ENCODE measurements at places on chromosomes 2 and 18. TPM values are rescaled to one million over a fixed set of nuclear protein-coding genes. Genes with fewer than 3 reads are reported as not detected.

PROM2 gene
- 24.7 TPM for total RNA-seq

CAVIN2 gene
- total RNA-seq, result 14.3 TPM

CEBPZOS gene
- 30.8 TPM for total RNA-seq

- DNase-seq, result no peak
- H3K36me3 ChIP-seq, result peaks cover 11% of the 10 kb centered on the region
- no peak overlapping the region for H3K4me3 ChIP-seq
- no peaks in the 10 kb centered on the region for H3K4me1 ChIP-seq
- H3K27me3 ChIP-seq, result no peaks in the 10 kb centered on the region
Measured at GRCh38 chr2:176154576-176155252, 2.4 kb upstream of the HOXD3 start.

DNA sequence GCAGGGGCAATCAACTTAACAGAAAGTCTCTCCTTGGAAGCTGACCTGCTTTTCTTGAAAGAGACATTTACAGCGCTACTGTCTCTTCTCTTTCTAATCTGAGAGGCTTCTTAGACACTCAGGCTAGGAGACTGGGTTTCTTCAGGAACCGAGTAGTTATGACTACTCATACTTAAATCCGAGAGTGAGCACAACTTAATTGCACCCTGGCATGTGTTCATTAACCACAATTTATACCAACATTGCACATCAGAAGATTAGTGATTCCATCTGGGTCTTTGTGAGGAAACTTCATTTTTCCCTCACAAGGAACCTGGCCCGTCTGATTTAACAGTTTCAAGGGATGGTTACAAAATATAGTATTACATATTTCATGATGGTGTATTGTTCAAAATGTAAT lies 176.9 kb downstream of the UBE2E3 start:
- no peak overlapping the region for H3K4me3 ChIP-seq
- H3K27me3 ChIP-seq, result no peaks in the 10 kb centered on the region

DNA sequence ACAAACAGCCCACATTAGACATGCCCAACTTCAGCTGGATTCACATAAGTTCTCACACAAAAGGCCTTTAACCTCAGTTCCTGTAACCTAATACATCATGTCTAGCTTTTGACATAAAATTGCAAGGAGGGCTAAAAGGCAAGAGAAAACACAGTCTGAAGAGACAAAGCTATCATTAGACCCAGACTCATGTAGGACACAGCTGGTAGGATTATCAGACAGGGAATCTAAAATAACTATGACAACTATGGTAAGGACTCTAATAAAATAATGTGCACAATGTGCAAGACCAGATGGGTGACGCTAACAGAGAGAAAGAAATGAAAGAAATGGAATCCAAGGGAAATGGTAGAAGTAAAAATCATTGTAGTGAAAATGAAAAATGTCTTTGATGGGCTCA lies 643.2 kb upstream of the RAB6C start:
- no peaks in the 10 kb centered on the region for H3K4me1 ChIP-seq
- H3K36me3 ChIP-seq, result no peaks in the 10 kb centered on the region
- H3K27me3 ChIP-seq, result no peaks in the 10 kb centered on the region
- no peak overlapping the region for H3K27ac ChIP-seq
- DNase-seq, result no peak
- no peak overlapping the region for H3K4me3 ChIP-seq

DNA sequence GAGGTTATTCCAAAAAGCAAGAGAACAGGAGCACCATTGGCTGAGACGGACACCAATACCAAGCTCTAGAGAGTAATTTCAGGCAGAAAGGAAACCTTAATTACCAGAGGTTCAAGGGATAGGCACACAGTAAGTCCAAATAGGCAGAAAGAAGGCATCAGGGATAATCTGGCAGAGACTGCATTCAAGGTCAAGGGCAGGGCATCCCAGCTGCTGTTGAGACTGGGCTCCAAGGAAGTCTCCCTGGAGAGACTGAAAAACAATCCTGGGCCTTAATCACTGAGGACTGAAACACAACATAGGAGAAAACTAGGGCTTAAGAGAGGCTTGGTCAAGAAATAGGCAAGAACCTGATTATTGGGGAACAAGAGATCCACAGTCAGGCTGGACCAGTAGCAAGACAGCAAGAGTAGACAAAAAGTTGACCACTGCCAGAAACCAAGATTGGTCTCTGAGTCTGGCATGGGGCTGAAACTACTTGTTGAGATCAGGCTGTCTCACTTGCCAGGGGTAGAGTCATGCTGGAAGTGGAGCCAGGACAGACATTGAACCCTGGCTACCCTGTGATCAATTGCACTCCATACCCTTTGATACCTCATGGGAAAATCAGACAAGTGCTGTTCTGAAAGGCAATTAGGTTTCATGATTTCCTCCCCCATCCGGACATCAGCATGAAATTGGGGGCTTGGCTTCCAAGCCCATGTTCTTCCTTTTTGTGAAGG lies 193.2 kb upstream of the TNP1 start:
- no peaks in the 10 kb centered on the region for H3K36me3 ChIP-seq
- no peak overlapping the region for H3K4me3 ChIP-seq

- H3K27me3 ChIP-seq, result no peaks in the 10 kb centered on the region
- H3K36me3 ChIP-seq, result no peaks in the 10 kb centered on the region
- peak; percentile 43 for DNase-seq
- H3K4me1 ChIP-seq, result no peaks in the 10 kb centered on the region
Measured at GRCh38 chr2:70647873-70648481, 94.4 kb upstream of the TGFA start.

GRCh38 chr2:189150033-189150432 lies 29.5 kb downstream of the COL5A2 start:
- no peak overlapping the region for H3K4me3 ChIP-seq
- H3K27me3 ChIP-seq, result no peaks in the 10 kb centered on the region
- no peak overlapping the region for H3K27ac ChIP-seq

GRCh38 chr2:1430491-1430890 lies 17.2 kb downstream of the TPO start:
- no peak overlapping the region for H3K4me3 ChIP-seq
- H3K27me3 ChIP-seq, result no peaks in the 10 kb centered on the region
- no peak overlapping the region for H3K27ac ChIP-seq

DNA sequence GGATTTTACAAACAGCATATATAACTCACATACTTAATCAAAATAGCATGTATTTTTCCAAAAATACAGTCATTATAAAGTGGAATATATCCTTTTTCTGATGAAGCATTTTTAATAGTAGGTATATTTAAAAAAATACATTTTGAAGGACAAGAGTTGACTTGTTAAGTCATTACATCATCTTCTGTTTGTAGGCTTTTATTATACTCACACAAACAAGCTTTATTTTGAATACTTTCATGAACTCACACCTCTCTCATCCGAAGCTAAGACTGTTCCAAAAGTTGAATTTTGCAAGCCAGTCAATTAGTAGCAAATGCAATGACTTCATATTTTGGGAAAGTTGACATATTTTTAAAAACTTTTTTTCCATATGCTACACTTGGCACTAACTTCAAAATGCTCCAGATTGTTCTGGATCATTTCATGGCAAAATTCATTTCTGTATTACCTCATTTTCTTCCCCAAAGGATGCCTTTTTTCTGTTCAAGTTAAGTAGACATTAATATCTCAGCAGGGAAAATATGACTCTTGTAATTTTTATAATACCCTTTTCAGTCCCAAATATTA lies 68.5 kb upstream of the WDR75 start:
- no peaks in the 10 kb centered on the region for H3K27me3 ChIP-seq
- no peak overlapping the region for H3K27ac ChIP-seq
- H3K4me1 ChIP-seq, result peaks cover 3% of the 10 kb centered on the region
- H3K4me3 ChIP-seq, result no peak overlapping the region

DNA sequence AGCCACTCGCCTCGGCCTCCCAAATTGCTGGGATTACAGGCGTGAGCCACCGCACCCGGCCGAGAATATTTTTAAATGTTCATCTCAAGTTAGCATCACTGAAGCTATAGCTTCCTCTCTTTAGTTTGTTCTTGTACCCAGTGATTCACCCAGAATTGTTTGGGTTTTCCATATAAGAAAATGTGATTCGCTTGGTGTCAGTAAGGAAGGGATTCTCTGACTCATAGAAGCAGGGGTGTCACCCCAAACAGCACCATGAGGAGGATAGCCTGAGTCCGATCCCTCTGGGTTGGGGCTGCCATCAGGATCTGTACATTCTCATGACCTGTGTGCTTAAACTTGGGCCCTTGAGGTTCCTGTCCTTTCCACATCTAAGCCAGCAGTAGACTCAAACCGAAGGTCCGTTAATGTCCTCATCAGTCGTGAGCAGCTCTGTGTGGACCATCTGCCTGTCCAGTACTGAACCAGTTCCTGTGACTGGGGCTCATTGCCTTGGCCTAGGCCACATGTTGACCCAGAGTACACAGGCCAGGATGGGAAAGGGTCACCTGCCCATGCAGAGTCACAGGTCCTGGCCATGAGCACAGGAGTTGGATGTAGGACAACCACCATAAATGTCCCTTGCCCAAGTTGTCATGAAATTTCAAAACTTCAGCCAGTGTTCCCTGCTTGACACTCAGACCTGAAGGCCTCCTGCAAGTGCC lies 311.9 kb downstream of the GBX2 start:
- H3K4me1 ChIP-seq, result no peaks in the 10 kb centered on the region
- no peak for DNase-seq
- H3K27ac ChIP-seq, result no peak overlapping the region

GRCh38 chr18:50014606-50015005 lies 180.3 kb downstream of the MYO5B start:
- DNase-seq, result no peak
- H3K4me3 ChIP-seq, result no peak overlapping the region
- no peaks in the 10 kb centered on the region for H3K36me3 ChIP-seq
- no peaks in the 10 kb centered on the region for H3K4me1 ChIP-seq
- no peak overlapping the region for H3K27ac ChIP-seq

- no peak overlapping the region for H3K4me3 ChIP-seq
- no peak overlapping the region for H3K27ac ChIP-seq
- H3K36me3 ChIP-seq, result no peaks in the 10 kb centered on the region
- DNase-seq, result no peak
Measured at GRCh38 chr2:191571163-191571769, 106.7 kb upstream of the NABP1 start.

Data from Peyer's patch (tissue), 4 donors.